ENCODE measurements at places on chromosomes 7 and 10. TPM values are rescaled to one million over a fixed set of nuclear protein-coding genes. Genes with fewer than 3 reads are reported as not detected.
A peak's percentile ranks its signal among the peaks of the same experiment; 100 is the strongest.

DNA sequence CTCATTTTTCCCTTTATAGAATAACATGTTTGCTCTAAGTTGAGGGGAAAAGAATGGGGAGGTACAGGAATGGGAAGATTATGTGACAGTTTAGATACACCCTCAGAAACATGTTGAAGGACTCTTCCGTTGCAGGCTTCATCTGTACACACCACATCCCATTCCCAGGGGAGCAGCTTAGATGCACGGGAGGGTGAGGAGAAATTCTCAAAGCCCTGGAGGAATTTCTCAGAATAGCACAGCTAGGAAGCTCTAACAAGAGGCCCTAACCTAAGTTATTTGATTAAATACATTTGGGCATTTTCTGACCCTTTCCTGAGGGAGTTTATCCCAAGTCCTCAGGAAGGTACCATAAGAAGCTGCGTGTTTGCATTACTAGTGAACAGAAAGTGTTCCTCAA lies 660.2 kb upstream of the IGFBP3 start:
- no peaks in the 10 kb centered on the region for H3K27me3 ChIP-seq
- no peak for DNase-seq
- H3K4me1 ChIP-seq = no peaks in the 10 kb centered on the region
- H3K4me3 ChIP-seq = no peak overlapping the region

MMD2 gene
- 0.71 TPM for total RNA-seq

JCAD gene
- total RNA-seq = 141 TPM

DNA sequence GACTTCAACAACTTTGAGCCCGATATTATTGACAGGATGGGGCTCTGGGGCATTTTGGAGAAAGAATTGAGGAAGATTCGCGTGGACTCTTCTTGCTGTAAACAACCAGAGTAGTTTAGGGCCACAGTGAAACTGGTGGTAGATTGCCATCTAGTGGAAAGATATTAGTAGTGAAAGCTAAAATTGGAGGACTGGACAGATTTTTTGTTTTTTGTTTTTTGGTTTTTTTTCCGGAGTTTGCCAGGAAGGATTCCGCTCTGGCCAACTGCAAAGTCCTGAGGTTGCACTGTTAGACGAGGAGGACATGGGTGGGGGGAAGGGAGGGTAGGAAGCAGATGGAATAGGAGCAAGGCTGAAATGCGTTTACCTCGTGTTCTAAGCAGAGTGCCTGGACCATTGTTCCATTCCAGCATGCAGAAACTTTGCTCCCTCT lies 11.7 kb downstream of the NOBOX start:
- H3K4me1 ChIP-seq = no peaks in the 10 kb centered on the region
- H3K27ac ChIP-seq = no peak overlapping the region
- no peaks in the 10 kb centered on the region for H3K36me3 ChIP-seq
- peak overlapping the region; percentile 22 for H3K4me3 ChIP-seq
- H3K27me3 ChIP-seq = no peaks in the 10 kb centered on the region
- peak; percentile 34 for DNase-seq

GRCh38 chr7:36021367-36021766 lies 131.7 kb upstream of the EEPD1 start:
- no peak overlapping the region for H3K27ac ChIP-seq
- H3K4me1 ChIP-seq = no peaks in the 10 kb centered on the region
- H3K4me3 ChIP-seq = no peak overlapping the region
- no peaks in the 10 kb centered on the region for H3K27me3 ChIP-seq

GRCh38 chr10:73877533-73878160 lies 3.3 kb upstream of the CAMK2G start:
- H3K4me3 ChIP-seq = no peak overlapping the region
- H3K36me3 ChIP-seq = no peaks in the 10 kb centered on the region
- H3K4me1 ChIP-seq = no peaks in the 10 kb centered on the region
- H3K27me3 ChIP-seq = no peaks in the 10 kb centered on the region

PKD1L1 gene
- 0.71 TPM for total RNA-seq

VAX1 gene
- not detected for total RNA-seq

DNA sequence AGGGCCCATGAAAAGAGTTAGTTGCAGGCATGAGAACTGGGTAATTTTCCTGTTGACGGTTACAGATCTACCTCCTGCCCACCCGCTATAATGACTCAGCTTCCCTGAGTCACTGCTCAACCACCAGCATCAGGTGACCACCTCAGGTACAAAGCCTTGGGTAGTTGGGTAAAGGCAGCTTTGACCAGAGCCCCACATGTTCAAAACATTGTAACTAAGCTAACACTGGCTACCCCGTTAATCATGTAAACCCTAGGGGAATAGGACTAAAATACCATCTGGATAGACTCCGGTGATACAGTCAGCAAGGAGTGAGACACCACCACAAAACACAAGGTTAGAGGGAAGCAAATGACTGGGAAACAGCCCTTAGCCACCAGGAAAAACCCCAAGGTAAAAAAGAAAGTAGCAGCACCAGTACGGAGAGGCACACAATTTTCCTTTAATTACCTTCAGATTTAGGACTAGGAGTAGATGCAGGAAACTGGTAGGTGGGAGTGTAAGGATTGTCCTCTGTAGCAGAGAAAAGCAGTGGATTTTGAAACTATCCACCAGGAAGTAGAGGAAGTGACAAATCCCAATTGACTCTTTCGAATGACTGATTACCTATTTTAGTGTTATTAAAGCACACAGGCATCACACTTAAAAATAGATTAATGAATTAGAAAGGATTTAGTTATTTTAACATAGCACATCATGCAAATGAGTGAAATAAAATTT lies 103.5 kb upstream of the PDLIM1 start:
- peaks cover 59% of the 10 kb centered on the region for H3K36me3 ChIP-seq
- no peak for DNase-seq
- H3K4me1 ChIP-seq = no peaks in the 10 kb centered on the region
- no peaks in the 10 kb centered on the region for H3K27me3 ChIP-seq

LRRN3 gene
- total RNA-seq = 1.1 TPM

LIPK gene
- total RNA-seq = not detected

CACNB2 gene
- total RNA-seq = 85.3 TPM

DNA sequence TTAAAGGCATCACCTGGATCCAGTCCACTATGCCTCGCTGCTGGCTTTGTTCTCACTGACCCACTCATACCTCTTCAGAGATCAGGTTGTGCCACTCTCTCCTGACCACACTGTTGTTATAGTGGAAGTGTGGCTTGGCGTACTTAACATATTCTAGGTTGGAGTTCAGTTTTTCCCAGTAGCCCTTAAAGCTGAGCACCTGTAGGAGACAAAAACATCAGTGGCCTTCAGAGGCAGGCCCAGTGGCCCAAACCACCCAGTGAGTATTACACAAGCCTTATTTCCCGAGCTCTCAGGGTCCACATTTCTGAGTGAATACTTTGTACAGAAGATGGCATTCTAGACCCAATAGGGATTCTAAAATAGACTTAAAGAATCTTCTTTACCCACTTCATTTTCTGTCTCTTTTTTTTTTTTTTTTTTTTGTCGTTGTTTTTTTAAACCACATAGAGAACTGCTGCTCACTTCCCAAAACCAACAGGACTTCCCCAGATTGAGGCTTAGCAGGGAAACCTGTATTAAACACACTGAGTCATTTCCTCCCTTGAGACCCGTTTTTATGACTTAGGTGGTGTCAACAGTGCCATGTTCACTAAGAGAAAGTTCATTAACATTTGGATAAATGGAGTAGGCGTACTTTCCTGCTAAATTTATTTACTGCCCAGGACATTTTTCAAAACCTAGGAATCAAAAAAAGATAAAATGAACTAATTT lies 85.8 kb downstream of the GSAP start:
- H3K4me3 ChIP-seq = no peak overlapping the region
- no peaks in the 10 kb centered on the region for H3K27me3 ChIP-seq
- no peaks in the 10 kb centered on the region for H3K36me3 ChIP-seq
- H3K4me1 ChIP-seq = peaks cover 71% of the 10 kb centered on the region
- no peak for DNase-seq
- peak overlapping the region; percentile 84 for H3K27ac ChIP-seq

OR9A2 gene
- not detected for total RNA-seq

- no peak for DNase-seq
- no peak overlapping the region for H3K4me3 ChIP-seq
- peaks cover 21% of the 10 kb centered on the region for H3K4me1 ChIP-seq
- no peaks in the 10 kb centered on the region for H3K36me3 ChIP-seq
These were observed 153.4 kb downstream of the SGMS1 start for GRCh38 chr10:50470345-50470744.

TMEM26 gene
- total RNA-seq = 0.49 TPM

ADRA2A gene
- total RNA-seq = 2.8 TPM
